ENCODE measurements at places on chromosomes 5 and 9.
A peak's percentile ranks its signal among the peaks of the same experiment; 100 is the strongest.

GRCh38 chr5:89840906-89841305, 568.6 kb downstream of the CETN3 start:
- no peak for DNase-seq

DNA sequence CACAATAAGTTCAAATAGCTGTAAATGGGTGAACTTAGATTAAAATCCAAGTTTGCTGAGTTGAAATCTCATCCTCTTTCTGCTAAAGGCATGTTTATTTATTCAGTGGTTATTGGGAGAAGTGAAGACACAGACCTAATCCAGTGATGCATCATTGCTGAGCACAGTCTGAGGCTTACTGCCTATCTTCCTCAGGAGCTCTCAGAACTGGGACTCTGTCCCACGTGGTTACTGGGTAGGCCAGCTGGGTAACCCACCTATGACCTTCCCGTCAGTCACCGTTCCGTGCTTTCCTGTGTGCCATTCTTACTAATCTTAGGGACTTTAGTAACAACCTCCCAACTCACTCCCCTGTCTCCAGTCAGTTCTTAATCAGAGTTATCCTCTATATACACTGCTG, 226.8 kb upstream of the ATP10B start:
- no peak for DNase-seq

DNA sequence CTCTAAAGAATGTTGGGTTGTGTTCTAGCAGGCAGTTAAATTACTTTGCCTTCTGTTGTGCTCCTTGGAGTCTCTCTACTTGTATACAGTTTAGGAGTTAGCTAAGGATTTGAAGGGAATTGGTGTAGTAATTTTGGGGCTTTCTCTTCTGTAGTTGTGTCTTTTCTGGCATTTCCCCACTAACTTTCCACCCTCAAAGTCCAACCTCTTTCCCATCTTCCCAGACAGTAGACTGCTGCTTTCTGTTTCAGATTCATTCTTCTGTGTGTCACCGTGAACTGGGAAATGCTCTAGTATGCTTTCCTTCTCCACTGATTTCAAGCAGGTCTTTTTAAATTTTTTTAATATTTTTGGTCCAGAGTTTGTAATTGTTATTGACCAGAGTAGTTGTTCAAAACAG, 4.5 kb upstream of the ANGPTL2 start:
- no peak for DNase-seq

DNA sequence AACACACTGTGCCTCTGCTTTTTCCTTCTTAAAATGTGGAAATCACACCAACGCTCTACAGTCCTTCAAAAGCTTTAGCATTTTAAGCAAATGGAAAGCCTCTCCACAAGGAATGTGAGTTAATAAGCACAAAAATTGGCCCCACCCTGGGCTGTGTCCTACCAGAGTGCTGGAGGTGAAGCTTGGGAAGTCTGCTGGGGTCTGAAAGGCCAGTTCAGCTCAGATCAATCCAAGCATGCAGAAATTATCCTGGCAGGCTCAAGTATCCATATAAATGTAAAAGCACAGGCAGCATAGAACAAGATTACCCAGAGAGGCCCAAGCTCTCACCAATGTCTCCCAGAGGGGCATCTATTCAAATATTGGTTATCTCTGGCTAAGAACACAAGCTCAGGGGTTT, 98.5 kb downstream of the ESM1 start:
- DNase-seq, result no peak

GRCh38 chr9:37582548-37583157, 6.5 kb upstream of the FBXO10 start:
- DNase-seq, result no peak

- DNase-seq, result no peak
Observed at GRCh38 chr5:62720031-62720441, 141.4 kb downstream of the LRRC70 start.

DNA sequence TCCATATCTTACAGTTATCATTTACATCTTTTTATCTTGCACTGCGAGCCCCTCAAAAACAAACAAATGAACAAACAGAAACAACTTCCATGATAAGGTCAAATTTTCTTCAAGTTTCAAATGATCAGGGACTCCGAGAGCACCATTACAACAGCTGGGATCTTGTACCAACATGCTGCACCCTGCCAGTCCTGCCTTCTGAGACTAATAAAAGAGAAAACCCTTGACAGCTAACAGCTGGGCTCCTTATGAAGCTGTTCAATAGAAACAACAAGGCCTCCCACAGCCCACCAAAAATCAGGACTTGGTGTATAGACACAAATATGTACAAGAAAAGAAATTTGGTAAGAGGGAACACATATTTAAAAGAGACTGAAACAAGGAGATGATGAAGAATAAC, 985.3 kb upstream of the DMAC1 start:
- no peak for DNase-seq

DNA sequence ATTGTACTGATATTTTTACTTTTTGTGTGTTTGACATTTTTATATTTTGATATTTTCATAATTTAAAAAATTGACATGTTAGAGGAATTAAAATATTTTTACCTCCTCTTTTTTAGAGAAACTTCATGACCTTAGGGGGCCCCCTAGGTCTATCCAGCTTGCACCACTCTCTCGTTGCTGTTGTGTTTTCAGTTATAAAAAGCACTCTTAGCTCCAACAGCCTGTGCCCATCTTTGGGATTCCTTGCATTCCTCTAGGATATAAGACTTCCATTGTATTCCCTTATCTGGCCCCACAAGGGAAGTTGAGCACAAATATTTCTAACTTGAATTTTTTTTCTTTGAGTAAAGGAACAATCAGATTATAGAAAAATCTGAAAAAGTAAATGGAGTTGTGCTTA, 245.3 kb downstream of the SH3GL2 start:
- DNase-seq, result no peak

DNA sequence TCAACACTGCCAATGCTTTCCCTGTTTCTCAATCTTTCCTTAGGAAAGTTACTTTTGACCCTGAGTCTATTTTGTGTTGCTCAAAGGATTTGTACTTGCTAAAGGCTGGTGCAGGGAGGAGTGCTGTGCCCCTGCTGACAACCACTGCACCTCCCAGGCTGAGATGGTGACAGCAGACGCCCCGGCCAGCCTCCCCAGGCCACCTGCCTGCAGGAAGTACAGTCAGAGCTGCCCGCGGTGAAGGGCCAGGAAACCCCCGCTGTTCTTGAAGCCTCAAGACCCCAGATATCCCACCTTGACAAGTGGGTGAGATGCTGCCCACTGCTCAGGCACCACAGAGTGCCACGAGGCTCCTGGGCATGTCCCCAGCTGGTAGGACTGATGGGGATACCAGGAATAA, 44.2 kb upstream of the CKMT2 start:
- no peak for DNase-seq

DNA sequence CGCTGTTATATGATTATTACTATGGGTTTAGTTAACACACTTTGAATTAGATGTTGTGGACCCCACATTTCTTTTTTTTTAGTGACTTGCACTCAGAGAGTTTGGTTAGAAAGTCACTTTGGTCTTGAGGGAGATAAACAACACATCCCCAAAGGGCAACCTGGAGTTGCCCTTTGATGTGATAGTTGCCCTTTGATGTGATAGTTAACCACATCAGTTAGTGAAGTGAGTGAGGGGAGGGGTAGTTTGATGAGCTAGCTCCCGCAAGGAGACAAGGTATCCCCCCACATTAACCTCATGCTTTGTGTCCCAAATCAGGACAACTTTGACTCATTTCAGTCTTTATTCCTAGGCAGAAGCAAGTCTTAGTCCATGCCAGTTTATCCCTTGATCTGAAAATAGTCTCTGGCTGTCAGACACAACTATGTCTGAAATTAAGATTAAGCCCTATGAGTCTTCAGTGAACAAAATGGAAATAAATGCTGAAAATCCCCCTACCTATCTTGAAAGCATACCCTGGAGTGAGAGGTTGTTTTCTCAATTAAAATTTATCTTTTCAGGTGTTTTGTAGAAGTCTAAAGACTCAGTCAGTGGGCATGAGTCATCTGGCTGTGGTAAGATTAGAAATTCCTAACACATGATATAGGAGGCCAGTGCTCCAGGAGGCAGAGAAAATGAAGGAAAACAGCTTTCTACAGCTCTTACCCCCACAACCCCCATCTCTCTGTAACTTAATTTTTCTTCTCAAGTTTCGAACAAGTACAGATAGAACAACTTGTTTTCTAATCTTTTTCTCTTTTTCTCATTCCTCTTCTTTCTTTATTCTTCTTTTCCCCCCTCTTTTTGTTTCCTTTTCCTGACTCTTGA, 208.9 kb upstream of the DMRTA1 start:
- no peak for DNase-seq

GRCh38 chr5:108726446-108727235, 21.1 kb upstream of the FER start:
- DNase-seq, result no peak

GRCh38 chr5:90547072-90547536, 11.5 kb upstream of the ADGRV1 start:
- no peak for DNase-seq

DNA sequence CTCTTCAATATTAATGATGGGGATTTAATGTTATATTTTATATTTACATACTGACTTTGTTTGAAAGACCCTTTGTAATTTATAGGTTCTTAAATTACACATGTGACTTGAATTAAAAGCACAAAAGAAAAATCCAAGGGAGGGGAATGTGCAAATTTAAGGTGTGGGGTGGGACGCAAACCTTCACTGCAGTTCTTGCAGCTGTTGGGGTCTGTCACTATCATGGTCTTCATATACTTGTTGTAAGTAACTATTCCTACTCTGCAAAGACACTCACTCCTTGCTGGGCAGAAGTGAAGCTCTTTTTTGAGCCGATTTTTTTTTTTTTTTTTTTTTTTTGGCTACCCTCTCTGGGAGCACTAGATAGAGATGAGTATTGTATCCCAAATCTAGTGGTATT, 505.3 kb downstream of the ARHGEF28 start:
- DNase-seq, result no peak

DNA sequence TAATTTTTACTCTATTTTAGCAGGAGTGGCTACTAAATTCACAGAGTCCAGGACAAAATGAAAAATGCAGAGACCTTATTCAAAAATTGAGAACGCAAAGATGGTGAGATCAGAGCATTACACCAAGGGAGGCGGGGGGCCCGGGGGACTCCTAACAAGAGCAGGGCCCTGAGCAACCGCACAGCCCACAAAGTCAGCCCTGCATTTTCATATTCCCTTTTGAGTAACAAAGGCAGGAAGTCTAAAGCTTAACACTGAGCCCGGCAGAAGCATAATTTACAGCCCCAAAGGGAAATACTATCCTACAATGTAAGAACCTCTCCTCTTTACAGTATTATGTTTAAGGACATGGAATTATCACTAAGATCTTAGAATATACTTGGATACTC, 69.4 kb downstream of the TLE1 start:
- DNase-seq, result no peak

DNA sequence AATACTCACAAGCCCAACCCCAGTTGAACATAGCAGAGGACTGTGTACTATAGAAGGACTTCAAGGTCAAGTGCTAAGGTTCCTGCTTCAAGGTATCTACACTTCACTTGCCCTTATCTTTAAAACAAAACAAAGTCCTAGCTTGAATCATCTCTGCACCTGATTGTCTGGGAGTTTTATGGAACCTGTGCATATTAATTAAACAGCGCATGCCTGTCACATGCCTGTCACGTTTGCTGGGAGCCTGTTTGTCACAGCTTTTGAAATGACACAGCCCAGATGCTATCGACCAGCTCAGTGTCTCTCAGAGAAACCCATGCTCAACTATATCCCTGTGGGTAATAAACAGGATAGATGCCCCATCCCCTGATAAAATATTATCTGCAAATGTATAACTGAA, 476.0 kb downstream of the ZSWIM6 start:
- DNase-seq, result no peak

GRCh38 chr5:104843822-104844221, 1281.2 kb upstream of the NUDT12 start:
- no peak for DNase-seq

DNA sequence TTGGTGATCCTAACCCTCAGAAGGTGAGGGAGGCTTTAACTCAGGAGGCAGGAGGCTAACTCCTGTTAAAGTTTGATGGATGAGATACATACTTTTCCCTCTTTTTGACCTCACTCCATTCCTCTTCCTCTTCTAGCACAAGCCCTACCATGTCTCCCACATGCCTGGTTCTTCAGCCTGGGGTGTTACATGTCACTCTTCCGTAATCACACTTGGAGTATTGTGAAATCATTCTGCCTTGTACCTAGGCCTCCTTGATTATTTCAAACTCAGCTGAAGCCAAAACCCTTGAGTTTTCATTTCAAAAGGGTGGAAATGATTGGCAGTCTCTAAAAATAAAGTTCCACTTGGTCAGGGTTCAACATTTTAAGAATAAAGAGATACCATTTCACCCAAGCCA, 1.8 kb downstream of the PLAC8L1 start:
- DNase-seq, result no peak

- DNase-seq, result no peak
Observed at GRCh38 chr9:23717505-23717904, 108.5 kb downstream of the ELAVL2 start.

GRCh38 chr9:120619751-120620655, 40.0 kb upstream of the CDK5RAP2 start:
- DNase-seq, result peak; percentile 16

DNA sequence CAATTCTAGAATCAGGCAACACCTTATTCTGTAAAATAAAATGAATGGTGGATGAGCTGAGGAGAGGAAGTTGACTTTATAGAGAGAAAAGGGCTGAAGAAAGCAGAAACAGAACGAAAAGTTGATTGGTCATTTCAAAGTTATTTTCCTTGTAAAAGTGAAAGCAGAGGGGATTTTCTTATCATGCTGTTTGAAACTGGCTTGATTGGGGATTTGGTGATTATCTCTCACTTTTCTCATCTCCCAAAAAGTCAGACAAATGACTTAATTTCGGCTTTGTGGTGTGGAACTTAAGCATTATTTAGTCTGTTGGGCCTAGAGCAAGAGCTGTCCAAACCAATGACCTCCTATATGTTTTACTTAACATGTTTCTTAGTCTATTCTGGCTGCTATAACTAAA, 60.5 kb upstream of the ITGA2 start:
- no peak for DNase-seq

DNA sequence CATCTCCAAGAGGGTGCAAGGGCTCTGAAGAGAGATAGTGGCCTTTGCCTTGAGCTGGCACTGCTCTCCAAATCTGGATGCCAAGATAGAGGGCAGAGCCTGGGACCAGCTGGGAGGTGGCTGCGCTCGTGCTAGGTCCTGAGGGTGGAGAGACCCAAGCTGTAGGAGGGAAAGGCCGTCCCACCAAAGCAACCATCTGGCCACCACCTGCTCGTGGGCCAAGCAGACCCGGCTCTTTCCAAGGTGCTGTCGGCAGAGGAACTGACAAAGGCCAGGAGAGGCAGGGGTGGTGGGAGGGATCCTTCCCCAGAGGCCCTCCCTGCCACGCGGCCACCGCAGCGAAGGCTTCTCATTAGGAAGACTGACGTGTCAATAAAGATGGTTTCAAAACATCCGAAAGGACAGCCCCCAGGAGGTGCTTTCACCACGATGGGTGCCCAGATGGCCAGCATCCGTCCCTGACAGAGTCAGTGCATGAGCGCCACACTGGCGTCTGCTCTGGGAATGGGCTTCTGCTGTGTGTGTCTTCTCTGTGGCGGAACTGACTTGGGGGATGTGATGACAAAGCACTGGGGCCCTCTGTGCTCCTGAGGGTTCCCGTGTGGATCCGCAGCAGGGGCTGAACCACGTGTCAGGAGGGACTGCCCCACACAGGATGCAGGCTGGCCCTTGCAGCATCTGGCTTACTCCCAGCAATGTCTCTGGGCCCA, 213.5 kb downstream of the FANCC start:
- DNase-seq, result no peak

- no peak for DNase-seq
Observed at GRCh38 chr5:158857371-158857770, 242.3 kb downstream of the EBF1 start.

GRCh38 chr5:176394881-176395675, 6.5 kb downstream of the HIGD2A start:
- DNase-seq, result no peak

All from activated T-helper 9 cell treated with anti-CD3 and anti-CD28 coated beads, Interleukin-2, amount 50 U/mL, for 16 hours (primary cell).